ENCODE measurements at places on chromosomes 16 and 17. TPM values are rescaled to one million over a fixed set of nuclear protein-coding genes. Genes with fewer than 3 reads are reported as not detected.

DNA sequence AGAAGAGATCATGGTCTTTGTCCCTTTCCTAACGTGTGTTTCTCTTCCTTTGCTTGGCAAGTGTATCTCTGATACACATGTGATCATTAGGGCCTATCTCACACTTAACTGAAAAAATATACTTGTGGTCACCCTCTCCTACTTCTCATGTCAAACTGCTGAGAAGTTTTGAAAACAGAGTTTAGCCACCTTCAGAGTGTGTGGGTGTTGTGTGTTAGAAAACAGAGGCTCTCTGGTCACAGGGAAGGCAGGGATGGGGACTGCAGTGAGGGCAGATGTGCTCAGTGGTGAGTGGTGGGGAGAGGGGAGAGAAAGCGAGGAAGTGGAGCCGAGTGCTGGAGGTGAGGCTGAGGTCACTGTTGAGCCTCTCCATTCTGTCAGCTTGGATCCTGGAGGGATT is 29.4 kb downstream of the GRB7 start:
- H3K36me3 ChIP-seq, result peaks cover 9% of the 10 kb centered on the region
- peaks cover 1% of the 10 kb centered on the region for H3K4me1 ChIP-seq
- H3K4me3 ChIP-seq, result no peak overlapping the region
- no peak for DNase-seq
- H3K27me3 ChIP-seq, result peaks cover 4% of the 10 kb centered on the region

DNA sequence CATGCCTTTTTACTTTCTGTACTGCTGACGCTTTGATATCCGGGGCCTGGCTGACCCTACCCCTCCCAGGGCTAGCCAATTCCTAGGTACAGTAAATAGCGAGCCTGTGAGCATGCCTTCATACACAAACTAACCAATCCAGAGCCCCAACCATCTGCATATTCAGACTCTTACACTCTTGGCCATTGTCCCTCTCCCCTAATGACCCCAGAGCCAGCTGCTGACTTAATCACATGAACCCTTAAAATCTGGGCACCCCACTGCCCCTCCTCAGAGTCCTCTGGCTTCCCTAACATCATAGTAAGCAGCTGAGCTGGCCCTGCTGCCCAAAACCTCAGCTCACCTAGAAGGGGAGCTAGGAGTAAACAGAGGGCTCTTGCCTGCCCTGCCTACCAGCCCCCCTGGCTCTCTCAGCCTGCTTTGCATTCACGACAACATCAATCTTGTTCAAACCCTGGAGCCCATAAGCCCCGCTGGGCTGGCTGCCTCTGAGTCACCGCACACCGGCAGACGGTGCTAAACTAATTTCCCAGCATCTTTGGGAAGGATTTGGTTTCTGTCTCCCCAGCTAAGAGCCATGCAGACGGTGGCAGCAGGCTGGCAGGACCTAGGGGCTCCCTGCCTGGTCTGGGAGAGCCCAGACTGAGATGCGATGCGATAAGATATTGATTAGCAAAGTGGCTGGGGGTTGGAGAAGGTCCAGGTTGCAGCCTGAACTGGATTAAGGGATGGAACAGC is 63.2 kb downstream of the CLEC19A start:
- DNase-seq, result peak; percentile 68
- peaks cover 16% of the 10 kb centered on the region for H3K27me3 ChIP-seq
- peak overlapping the region; percentile 96 for H3K27ac ChIP-seq
- H3K4me1 ChIP-seq, result peaks cover 23% of the 10 kb centered on the region
- H3K4me3 ChIP-seq, result peak overlapping the region; percentile 74

- H3K4me3 ChIP-seq, result no peak overlapping the region
- H3K36me3 ChIP-seq, result no peaks in the 10 kb centered on the region
- DNase-seq, result no peak
- H3K27ac ChIP-seq, result no peak overlapping the region
Observed at GRCh38 chr17:67439269-67439668, 62.2 kb downstream of the PITPNC1 start.

DNA sequence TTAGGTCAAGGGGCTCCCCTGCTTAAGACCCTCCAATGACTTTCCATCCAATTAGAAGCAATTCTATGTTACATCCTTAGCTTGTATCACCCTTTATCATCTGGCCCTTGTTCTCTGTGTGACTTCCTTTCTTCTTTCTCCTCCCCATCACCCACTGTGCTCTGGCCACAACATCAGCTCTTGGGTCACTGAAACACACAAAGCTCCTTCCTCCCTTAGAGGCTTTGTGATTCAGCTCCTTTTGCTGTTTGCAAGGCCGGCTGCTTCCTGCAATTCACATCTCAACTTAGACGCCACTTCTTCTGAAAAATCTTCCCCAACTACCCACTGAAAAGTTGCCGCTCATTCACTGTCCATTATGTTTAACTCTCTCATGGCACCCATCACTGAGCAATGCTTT is 130.9 kb upstream of the CACNG3 start:
- peaks cover 1% of the 10 kb centered on the region for H3K27me3 ChIP-seq
- no peaks in the 10 kb centered on the region for H3K4me1 ChIP-seq
- H3K27ac ChIP-seq, result no peak overlapping the region
- no peak for DNase-seq
- H3K36me3 ChIP-seq, result no peaks in the 10 kb centered on the region
- H3K4me3 ChIP-seq, result no peak overlapping the region

DNA sequence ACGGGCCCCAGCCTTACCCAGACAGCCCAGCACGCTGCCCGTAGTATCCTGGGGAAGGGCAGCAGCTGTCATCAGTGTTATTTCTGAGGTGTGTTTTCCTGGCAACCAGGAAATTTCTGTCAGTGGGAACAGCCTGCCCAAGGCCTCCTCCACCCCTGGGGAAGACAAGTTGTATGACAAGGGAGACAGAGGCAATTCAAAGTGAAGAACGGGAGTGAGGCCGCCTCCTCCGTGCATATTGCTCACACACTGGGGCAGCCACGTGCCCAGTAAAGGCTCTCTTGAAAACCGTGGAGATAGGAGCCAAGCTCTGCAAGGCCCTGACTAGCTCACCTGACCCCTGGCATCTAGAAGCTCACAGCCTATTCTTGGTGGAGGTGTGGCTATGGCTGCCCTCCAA is 57.6 kb downstream of the RAI1 start:
- H3K36me3 ChIP-seq, result no peaks in the 10 kb centered on the region
- H3K27ac ChIP-seq, result peak overlapping the region; percentile 54
- peak overlapping the region; percentile 71 for H3K4me3 ChIP-seq
- no peak for DNase-seq
- H3K27me3 ChIP-seq, result peaks cover 26% of the 10 kb centered on the region

DNA sequence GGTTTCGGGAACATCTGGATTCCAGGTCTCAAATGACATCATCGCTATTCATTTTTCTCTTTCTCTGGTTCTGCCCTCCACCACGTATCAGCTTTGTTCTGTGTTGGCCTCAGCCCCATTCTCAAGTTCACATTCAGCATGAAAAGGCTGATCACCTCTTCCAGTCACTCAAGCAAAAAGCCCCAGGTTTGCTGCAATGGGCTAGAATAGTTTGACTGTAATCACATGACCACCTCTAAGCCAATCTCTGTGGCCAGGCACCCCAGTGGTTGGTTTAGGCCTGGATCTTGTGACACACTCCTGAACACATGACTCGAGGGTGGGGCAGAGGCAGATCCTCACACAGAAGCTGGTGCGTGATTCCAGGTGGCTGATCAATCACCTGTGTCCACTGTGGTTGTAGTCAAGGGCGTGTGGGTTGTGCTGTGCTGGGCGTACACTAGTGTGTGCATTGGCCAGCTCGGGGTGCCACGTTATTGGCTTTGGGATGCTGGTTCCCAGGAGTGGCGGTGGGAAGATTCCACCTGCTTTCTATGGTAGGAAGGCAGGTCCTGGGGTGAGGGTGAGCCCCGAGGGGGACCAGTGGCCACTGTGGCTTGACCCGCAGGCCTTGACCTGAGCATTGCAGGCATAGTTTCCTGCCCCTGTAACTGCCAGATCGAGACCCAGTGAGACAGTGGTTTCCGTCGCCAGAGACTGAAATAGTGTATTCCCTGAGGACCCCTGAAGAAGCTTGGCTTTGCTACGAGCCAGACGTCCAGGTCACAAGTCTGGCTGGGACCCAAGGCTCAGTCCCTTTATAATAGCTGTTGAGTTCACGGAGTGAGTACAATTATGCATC is 12.0 kb downstream of the EEF2K start:
- no peak for DNase-seq
- no peaks in the 10 kb centered on the region for H3K36me3 ChIP-seq
- H3K27ac ChIP-seq, result no peak overlapping the region
- peaks cover 4% of the 10 kb centered on the region for H3K4me1 ChIP-seq
- H3K27me3 ChIP-seq, result no peaks in the 10 kb centered on the region

DNA sequence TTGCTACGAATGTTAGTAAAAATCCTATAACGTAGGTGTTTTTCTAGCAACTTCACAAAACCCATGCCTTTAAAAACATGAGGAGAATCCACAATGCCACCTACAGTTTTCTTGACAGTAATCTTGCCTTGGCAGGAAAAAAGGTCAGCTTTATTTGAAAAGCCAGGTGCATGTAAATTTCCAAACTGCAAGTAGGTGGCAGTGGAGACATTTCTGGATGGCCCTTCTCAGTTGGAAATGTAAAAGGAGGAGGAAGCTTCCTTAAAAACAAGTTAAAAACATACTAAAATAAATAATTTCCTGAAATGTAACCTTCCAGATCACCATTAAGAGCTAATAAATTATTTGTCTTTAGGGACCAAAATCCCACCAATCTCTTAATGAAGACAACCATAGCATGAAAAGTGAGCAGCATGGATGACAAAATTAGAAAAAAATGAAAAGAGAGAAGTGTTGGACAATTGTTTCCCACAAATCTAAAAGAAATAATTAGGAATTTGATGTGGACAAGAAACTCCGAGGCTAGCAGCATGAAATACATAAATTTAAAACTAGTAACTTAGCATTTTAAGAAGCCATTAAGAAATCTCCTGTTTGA is 152.2 kb downstream of the SNX11 start:
- H3K4me3 ChIP-seq, result no peak overlapping the region
- peaks cover 8% of the 10 kb centered on the region for H3K4me1 ChIP-seq
- no peaks in the 10 kb centered on the region for H3K36me3 ChIP-seq
- H3K27me3 ChIP-seq, result no peaks in the 10 kb centered on the region
- no peak overlapping the region for H3K27ac ChIP-seq

GRCh38 chr16:82846806-82847205 is 220.0 kb downstream of the CDH13 start:
- H3K4me3 ChIP-seq, result no peak overlapping the region
- no peak for DNase-seq
- peak overlapping the region; percentile 77 for H3K27ac ChIP-seq
- H3K4me1 ChIP-seq, result peaks cover 15% of the 10 kb centered on the region
- H3K27me3 ChIP-seq, result peaks cover 6% of the 10 kb centered on the region

- H3K4me3 ChIP-seq, result no peak overlapping the region
- H3K4me1 ChIP-seq, result peaks cover 18% of the 10 kb centered on the region
Observed at GRCh38 chr17:76716146-76716838, 5.5 kb upstream of the MXRA7 start.

DNA sequence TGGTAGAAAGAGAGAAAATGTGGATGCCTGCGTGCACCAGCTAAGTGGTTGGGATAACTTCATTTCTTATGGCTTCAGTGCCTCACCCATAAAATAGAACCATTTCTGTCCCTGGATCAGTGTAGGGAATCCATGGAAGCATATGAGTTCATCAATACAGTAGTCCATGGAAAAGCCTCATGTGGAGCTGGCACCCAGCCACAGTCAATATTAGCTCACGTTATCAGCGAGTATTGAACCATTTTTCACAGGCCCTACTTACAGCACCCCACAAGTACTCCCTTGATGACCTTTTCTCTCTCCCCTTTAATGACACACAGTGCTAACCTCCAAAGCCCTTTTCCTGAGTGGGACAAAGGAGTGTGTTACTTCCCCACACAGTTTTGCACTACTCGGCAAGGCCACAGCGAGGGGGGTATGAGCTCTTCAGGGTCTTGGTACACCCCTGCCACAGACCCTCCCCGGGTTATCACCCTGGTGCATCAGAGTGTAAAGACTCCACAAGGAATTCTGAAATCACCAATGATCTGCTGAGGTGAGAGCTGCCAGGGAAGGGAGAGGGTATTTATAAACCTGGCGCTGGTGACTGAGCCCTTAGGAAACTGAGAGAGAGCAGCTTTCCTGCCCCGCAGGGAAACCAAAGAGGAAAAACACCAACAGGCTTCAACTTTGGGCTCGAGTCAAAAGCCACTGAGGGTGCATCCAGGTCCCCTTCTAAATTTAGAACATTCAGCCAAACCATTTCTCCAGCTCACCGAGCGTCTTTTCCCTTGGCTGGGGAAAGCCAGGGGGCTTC is 36.9 kb downstream of the DYNLRB2 start:
- peaks cover 3% of the 10 kb centered on the region for H3K4me1 ChIP-seq
- no peaks in the 10 kb centered on the region for H3K36me3 ChIP-seq
- no peak overlapping the region for H3K4me3 ChIP-seq
- no peak for DNase-seq
- H3K27me3 ChIP-seq, result no peaks in the 10 kb centered on the region

The LPO gene
- not detected for total RNA-seq

GRCh38 chr16:9807302-9807701 is 374.9 kb downstream of the GRIN2A start:
- H3K27ac ChIP-seq, result no peak overlapping the region
- H3K36me3 ChIP-seq, result no peaks in the 10 kb centered on the region
- H3K27me3 ChIP-seq, result peaks cover 5% of the 10 kb centered on the region
- DNase-seq, result no peak
- no peak overlapping the region for H3K4me3 ChIP-seq

DNA sequence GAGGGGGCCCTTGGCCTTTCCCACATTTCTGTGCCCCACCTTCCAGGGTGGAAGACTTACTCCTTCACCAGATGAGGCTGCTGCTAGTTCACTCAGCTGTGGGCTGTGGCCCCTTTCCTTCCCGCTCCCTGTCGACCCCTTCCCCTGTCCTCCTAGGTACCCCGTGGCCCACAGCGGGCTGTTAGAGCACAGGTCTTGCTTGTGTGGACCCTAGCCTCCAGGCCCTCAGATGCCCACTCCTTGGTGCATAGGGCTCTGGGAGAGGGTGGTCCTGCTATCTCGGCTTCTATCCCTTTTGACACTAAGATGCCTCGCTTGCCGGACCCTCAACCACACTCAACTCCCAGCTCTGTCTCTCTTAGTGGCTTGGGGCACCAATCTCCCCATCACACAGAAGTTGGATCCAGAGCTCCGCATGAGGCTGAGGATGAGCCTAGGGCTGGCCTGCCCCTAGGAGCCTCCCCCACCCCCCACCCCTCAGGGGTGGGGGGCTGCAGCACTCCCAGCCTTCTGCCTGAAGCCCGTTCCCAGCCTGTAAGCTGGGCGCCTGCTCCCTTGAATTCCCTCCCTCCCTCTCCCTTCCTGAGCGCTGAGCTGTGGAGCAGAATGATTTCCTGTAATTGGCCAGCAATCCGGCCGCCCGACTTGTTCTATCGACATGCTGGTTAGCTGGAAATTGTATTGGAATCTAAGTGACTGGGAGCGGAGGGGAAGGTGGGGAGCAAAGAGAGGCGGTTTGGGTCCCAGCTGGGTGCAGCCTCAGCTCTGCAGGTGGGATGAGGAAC is 30.9 kb downstream of the DCAKD start:
- no peak overlapping the region for H3K27ac ChIP-seq
- peaks cover 5% of the 10 kb centered on the region for H3K36me3 ChIP-seq
- no peak overlapping the region for H3K4me3 ChIP-seq
